ENCODE measurements at places on chromosomes 1 and 21.
A peak's percentile ranks its signal among the peaks of the same experiment; 100 is the strongest.

GRCh38 chr1:26771285-26771642 lies 16.5 kb upstream of the PIGV start:
- no peak for DNase-seq

GRCh38 chr1:159953536-159954515 lies at the start of gene SLAMF9:
Gene SLAMF9, minus strand, starts transcription at chr1:159954237. Its CDS starts 100 bp downstream, at chr1:159954137.
- DNase-seq, result peak; percentile 58

DNA sequence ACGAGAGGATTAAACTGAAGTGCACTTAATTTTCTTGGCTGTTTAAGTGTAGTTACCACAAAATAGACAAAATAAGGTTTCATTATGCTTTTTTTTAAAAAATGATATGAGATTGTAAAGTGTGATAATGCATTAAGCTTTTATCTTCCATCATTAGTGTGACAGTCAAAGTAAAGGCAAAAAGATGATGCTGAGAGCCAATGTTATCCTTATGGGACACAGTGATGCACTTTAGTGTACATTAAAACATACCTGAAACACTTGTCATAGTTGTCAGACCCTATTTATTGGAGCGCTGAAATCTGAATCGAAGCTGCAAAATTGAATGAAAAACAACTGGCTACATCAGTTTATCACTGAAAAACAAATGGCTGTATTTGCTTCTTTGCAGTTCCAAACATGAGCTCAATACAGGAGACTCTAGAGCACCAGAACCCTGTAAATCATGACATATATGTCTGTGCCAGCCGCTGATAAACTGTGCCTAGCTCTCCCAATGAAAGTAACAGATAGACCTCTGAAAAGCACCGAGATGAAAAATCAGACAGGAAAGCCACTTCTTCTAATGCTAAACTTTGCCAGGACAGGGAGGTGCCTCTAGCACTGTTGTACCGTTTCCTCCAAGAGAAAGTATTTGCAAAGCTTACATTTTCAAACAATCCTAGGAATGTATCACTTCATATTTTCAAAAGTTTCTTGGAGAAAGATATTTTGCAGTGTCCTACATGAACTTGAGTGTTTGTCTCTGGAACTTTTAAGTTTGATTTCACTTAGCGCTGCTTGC lies 120.7 kb upstream of the TMPRSS15 start:
- DNase-seq, result no peak

DNA sequence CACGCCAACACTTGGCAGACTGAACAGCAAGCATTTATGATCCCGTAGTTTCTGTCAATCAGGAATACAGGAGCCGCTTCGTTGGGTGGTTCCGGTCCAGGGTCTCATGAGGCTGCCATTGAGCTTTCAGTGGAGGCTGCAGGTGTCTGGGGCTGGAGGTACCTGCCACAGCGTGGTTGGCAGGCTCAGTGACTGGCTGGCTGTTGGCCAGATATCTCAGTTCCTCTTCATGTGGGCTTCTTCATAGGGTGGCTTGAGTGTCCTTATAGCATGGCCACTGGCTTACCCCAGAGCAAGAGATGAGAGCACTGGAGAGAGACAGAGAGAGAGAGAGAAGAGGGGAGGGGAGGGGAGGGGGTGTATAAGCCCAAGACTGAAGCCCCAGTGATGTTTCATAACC lies 29.3 kb downstream of the PIK3CD start:
- DNase-seq, result no peak

DNA sequence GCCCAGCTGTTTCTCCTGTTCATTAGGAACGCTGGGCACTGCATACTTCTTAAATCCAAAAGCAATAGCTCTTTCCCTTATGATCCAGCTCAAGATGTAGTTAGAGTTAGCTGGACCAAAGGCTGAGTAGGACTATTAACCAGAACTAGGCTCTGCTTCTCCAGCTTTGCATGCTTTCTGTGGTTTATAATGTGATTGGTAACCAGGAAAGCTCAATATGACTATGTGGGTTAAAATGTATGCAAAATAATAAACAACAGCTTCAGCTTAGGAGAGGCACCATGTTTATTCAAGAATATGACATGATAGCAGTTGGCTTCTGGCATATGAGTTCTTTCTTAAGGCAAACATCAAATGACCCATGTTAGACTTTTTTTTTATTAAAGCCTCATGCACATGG lies 73.8 kb downstream of the LYPLAL1 start:
- DNase-seq, result no peak

- DNase-seq, result no peak
Observed at GRCh38 chr1:222588135-222588534, 1.6 kb downstream of the TAF1A start.

DNA sequence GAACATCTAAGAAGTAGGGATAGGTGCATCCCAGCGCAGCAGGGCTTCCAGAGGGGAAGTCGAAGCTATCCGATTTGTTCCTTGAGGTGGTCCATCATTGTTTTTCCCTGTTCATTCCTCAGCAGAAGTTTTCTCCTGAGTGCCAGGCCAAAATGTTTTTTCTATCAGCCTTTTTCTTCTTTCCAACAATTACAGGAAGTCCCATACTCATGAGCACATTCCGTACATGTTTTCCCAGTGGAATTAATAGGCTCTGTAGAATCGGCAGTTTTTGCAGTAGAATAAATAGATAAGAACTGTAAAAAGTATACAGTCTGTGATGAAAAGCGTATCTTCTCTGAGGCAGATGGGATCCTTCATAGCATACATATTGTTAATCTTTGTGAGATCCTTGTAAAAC lies 24.8 kb downstream of the CD101 start:
- DNase-seq, result peak; percentile 89

DNA sequence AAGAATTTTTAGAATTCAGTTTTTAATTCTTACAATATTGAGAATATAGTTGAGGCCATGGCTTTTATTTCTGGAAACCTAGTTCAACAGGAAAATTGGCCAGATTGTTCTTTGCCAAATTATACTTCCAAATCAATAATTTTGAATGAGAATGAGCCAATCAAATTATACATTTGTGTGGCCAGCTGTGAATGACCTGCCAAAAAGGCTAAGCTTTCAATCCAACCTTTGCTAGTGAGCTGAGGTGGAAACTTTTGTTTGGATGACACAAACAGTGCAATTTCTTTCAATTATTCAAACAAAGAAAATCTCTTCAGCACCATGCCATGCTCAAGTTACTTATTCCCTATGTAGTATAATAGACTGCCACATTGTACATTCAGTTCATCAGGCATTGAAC lies 167.8 kb downstream of the PATJ start:
- DNase-seq, result no peak

DNA sequence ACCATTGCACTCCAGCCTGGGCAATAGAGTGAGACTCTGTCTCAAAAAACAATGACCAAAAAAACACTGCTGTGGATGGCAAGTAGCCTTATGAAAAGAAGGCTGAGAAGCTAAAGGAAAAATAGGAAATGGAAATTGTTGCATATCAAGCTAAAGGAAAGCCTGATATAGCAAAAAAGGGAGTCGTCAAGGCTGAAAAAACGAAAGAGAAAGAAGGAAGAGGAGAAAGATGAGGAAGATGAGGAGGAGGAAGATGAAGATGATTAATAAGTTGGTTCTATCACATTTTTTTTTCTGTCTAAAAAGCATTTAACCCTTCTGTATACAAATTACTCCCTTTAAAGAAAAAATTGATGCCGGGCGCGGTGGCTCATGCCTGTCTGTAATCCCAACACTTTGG lies 10.2 kb upstream of the PRDX1 start:
- no peak for DNase-seq

- no peak for DNase-seq
Observed at GRCh38 chr1:226722901-226723656, 16.0 kb downstream of the ITPKB start.

- DNase-seq, result no peak
Observed at GRCh38 chr1:160645386-160646130, 1.3 kb downstream of the SLAMF1 start.

- peak; percentile 84 for DNase-seq
Observed at GRCh38 chr21:21714426-21714825, 716.2 kb downstream of the NCAM2 start.

GRCh38 chr1:39576016-39576657 lies 453 bp downstream of the PABPC4 start:
- DNase-seq, result peak; percentile 22

- peak; percentile 68 for DNase-seq
Observed at GRCh38 chr1:248858096-248858890, 592 bp downstream of the ZNF692 start.

GRCh38 chr1:98723574-98723973 lies 62.1 kb downstream of the SNX7 start:
- DNase-seq, result no peak

GRCh38 chr1:228898582-228898992 lies 163.3 kb downstream of the RHOU start:
- DNase-seq, result no peak

- no peak for DNase-seq
Observed at GRCh38 chr1:213828867-213829266, 158.9 kb upstream of the PROX1 start.

DNA sequence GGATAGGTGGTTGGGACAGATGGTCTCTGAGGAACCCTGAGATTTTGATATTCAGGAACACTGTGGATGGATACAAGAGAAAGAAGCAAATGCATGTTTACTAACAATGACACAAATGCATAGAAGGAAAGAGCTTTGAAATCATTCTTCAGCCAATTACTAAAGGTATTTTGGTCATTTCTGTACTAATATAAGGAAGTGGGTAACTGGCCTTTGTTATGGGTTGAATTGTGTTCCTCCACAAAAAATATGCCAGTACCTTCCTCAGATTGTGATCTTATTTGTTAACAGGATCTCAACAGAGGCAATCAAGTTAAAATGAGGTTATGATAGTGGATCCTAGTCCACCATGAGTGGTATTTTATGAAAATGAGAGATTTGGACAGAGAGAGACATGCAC lies 68.7 kb upstream of the KCNA3 start:
- no peak for DNase-seq

DNA sequence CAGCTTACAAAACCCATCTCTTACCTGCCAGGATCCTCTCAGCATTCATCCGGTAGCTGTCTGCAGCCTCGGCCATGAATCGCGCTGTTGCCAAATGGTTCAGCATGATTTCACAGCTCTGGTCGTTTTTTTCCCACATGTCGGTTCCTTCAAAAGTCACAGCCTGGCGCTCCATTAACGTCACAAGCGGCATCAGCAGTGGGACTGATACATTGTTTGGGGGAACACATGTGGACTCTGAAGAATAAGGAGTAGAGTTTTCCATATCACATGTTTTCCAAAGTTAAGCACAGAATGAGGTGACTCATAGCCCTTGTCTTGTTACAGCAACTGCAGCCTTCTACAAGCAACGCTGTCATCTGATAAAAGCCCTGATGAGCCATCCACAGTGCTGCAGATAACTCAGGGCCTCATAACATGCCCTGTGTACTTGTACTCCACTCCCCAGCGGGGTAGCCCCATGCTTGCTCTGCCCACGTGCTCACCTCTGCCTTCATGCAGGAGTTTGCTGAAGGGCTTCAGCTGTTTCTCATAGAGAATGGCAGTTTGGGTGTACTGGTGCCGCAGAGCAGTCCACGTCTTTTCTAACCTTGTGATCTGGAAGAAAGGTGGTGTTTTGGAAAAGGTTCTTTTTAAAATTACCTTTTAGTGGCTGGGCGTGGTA lies 114.2 kb downstream of the BCAR3 start:
- peak; percentile 97 for DNase-seq

GRCh38 chr1:109478806-109479205 lies 4.9 kb upstream of the ATXN7L2 start:
- DNase-seq, result no peak

GRCh38 chr1:155272466-155273342 lies 600 bp downstream of the CLK2 start:
- DNase-seq, result peak; percentile 65

DNA sequence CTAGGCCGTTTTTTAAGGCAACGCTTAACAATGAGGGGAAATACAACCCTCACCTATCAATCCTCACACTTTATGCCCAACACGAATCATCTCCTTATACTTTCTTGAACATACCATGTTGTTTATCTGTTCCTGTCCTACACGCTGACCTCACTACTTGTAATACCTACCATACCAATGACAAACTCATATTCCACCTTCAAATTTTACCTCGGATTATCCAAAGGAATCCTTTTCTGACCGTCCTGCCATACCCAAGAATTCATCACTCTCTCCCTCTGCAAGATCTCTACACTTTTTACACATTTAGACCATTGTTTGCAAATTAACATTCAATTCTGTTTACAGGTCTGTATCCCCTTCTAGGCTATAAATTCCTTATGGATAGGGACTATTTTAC lies 64.4 kb upstream of the GUCA2A start:
- no peak for DNase-seq

DNA sequence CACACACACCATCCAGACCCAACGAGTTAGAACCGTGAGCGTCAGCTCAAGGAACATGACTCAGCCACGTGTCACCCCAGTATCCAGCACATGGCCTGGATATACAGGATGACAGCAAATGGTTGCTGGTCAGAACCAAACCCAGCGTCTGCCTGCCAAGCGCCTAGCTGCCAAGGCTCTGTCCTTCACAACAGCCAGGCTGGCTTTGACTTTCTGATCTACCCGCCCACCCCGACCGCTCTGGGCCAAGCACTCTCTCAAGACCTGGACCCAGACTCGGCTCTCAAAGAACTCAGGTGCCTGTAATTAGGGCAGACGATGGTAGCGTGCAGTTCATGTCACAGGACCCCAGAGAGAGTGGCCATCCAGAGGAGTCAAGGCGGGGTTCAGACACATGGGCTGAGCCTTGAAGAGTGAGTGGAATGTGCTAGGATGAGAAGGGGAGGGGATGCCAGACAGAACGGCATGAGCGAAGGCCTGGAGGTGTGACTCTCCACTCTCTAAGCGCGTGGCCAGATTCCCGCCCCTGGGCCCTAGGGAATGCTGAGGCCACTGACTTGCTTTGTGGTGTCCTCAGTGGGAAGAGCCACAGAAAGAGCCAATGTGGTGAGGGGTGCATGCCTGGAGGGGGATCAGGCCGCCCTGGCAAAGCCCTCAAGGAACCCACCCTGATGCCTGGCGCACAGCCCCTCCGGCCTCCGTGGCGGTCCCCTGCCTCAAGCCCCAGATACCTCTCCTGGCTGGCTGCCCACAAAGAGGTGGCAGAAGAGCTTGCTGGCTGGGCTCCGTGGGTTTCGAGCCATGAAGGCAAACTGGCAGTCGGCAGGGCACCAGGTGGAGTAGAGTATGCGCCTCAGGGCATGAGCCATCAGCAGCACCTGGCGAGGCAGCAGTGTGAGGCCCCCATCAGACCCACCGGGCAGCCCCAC lies 7.0 kb downstream of the SH2D5 start:
- peak; percentile 73 for DNase-seq

DNA sequence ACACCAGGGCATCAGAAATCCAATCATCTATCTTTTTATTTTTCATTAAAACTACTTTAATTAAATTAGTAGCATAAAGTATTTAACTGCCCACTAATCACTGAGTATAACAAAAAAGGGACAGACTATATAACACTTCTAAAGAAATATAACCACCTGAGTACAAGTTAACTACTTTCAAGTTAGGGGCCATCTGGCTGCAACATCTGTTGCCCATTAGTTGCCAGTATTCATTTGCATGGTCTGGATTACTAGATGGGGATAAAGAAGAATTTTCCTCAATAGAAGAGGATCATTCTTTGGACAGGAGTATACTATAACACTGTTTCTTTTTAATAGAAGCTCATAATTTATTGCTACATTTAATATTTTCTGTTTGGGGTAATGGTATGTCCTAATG lies 446.4 kb downstream of the AMY1C start:
- no peak for DNase-seq

All from cardiac fibroblast (primary cell).